ENCODE measurements at places on chromosomes 3 and 15. TPM values are rescaled to one million over a fixed set of nuclear protein-coding genes. Genes with fewer than 3 reads are reported as not detected.
A peak's percentile ranks its signal among the peaks of the same experiment; 100 is the strongest.

Gene WHAMM
- polyA plus RNA-seq: 12.5 TPM

- DNase-seq: no peak
Measured at GRCh38 chr15:58447271-58448010, 15.7 kb downstream of the LIPC start.

DNA sequence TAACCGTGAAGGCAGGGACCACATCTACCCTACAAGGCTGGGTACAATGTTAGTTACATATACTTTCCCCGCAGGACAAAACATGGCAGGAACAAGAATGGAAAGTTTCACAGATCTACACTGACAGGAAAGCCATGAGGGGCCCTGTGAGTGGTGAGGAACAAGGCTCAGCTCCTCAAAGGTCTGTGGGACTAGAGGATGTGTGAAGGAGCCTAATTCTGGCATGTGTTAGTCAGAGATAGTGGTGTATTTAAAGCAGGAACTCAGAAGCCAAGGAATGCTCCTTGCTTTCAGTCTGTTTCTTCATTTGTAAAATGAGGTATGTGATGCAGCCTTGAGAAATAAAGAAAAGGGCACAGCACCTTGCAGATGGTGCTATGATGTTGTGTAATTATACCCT, 25.1 kb downstream of the ETV5 start:
- DNase-seq: no peak

Gene PPP1R14D
- polyA plus RNA-seq: 0.41 TPM

GRCh38 chr15:60346077-60346476, 51.7 kb downstream of the ANXA2 start:
- no peak for DNase-seq

GRCh38 chr3:126034481-126035361, 49.2 kb downstream of the SLC41A3 start:
- DNase-seq: no peak

Gene KBTBD8
- 1.3 TPM for polyA plus RNA-seq

Gene RBPMS2
- 10.5 TPM for polyA plus RNA-seq

DNA sequence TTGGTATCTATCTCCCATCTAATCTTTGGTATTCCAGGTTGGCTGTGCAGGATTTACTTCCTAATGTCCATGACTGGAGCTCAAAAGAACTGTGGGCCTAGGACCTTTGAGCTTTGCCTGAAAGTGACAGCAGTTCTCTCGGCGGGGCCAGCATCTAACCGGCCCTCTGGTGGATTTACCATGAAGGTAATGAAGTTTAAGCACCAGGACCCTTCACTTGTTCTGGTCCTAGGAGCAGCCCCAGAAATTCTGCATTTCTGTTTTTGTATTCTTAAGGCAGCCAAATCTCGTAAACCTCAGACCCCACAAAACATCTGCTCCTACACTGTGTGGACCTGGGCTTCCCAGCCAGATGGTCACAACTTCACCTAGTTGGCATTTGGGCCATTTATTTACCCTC, 13.0 kb downstream of the CALML4 start:
- no peak for DNase-seq

DNA sequence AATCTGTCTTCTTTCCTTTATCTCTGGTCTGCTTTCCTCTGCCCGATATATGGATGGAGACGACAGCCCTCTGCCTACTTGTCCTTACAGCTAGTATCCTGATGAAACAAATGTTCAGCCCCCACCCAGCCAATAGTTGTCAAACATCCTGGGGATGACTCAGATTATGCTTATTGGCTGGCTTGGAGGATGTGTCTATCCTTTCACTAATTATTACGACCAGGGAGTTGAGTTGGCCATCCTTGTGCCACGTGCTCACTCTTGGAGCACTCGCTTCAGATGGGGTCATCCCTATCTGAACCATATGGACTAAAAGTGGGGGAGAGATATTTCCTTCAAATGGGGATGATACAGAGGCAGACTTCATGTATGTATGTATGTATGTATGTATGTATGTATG, 6.4 kb upstream of the MAP3K13 start:
- no peak for DNase-seq

DNA sequence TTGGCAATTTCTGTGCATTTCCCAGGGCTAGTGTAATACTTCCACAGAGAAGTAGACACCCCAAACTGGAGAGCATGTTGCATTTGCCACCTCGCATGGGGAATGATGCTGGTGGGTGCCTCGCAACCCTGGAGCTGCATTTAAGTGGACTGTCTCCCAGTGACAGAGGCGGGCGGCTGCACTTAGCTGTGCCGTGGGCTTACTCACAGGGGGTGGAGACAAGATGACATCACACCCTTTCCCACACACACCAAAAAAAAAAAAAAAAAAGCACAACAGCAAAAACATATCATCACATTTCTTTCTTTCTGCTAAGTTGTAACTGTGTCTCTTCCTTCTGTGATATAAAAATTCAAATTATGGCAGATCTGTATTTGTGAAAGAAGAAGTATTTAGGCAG, at the start of gene ABI3BP:
Gene ABI3BP (minus strand): TSS at position 113 of the 400 bp plus-strand sequence. CDS start 37 bp downstream, at position 76.
- DNase-seq: peak; percentile 79

Gene IL20RB
- 1.0 TPM for polyA plus RNA-seq

DNA sequence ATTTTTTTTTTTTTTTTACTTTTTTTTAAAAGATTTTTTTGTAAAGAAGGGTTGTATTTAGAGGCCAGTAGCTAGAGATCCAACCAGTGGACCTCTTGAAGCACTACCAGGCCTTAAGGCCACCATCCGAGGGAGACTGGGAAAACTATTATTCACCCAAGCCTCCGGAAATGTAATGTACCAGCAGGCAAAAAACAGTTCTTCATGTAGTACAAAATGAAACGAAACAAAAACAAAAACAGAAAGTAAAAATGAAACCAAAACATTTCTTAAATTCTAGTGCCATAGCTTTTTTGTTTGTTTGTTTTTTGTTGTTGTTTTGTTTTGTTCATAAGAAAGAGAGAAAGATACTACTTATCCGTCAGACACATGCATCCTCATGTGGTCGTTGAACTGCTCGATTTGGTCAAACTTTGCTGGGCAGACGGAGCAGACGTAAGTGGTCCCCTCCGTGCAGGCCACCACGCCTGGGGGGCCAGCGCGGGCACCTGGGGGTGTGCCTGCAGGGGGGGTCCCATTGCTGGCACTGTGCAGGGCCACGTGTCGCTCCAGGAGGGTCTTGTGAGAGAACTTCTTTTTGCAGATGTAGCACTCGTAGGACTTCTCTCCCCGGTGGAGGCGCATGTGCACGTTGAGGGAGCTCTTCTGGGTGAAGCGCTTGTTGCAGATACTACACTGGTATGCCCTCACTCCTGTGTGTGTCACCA, 45.0 kb downstream of the TIGIT start:
- DNase-seq: no peak

Gene CLPX
- 71.0 TPM for polyA plus RNA-seq

- no peak for DNase-seq
Measured at GRCh38 chr3:22977650-22978289, 225.4 kb upstream of the UBE2E2 start.

GRCh38 chr3:143769616-143770015, 78.7 kb downstream of the SLC9A9 start:
- DNase-seq: no peak

- DNase-seq: no peak
Measured at GRCh38 chr15:58562135-58562534, 130.3 kb downstream of the LIPC start.

Gene KCNMB3
- polyA plus RNA-seq: 11.5 TPM

DNA sequence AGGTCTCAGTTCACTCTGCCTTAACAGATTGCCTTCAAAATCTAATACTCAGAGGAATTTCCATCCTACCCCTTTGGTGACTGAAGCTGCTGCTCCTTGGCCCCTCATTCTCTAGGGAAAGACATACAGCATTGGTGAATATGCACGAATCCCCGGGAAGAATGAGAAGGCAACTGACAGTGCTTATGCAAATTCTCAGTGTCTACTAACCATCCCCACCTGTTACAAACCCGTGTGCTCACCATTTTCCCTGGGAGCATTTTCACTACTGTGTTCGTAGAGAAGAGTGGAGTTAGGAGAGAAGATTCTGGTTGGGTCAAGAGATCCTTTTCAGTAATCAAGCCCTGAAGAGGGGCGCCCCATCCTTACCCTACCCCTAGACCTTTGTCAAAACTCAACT, 37.7 kb downstream of the SYNM start:
- no peak for DNase-seq

Gene TTLL3
- 68.4 TPM for polyA plus RNA-seq

Gene CNTN3
- polyA plus RNA-seq: 23.8 TPM

GRCh38 chr15:33344530-33344929, 33.8 kb downstream of the RYR3 start:
- no peak for DNase-seq

- no peak for DNase-seq
Measured at GRCh38 chr3:137297770-137298169, 340.0 kb downstream of the IL20RB start.

Gene MUC4
- polyA plus RNA-seq: 1.2 TPM

DNA sequence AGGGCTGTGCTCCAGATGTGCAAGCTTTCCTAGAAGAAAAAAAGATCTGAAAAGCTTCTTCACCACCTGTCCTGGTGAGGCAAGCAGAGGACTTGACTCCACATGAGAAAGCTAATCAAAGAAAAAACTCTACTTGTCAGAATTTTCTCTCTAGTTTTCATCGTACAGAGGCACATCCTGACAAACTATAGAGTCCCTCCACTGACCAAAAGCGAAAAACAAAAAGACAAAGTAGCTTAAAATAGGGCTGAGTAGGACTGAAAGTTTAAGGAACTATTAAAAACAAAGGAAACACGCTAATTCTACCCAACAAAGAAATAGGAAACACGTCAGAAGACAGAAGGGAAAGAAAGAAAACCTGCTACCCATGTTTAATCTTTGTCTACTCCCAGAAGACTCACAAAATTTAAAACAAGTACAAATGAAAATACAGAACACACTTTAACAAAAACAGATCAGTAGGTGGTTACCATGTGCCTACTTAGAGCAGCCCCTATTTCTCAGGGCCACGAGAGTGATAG, 26.5 kb downstream of the NANOGP8 start:
- DNase-seq: no peak

DNA sequence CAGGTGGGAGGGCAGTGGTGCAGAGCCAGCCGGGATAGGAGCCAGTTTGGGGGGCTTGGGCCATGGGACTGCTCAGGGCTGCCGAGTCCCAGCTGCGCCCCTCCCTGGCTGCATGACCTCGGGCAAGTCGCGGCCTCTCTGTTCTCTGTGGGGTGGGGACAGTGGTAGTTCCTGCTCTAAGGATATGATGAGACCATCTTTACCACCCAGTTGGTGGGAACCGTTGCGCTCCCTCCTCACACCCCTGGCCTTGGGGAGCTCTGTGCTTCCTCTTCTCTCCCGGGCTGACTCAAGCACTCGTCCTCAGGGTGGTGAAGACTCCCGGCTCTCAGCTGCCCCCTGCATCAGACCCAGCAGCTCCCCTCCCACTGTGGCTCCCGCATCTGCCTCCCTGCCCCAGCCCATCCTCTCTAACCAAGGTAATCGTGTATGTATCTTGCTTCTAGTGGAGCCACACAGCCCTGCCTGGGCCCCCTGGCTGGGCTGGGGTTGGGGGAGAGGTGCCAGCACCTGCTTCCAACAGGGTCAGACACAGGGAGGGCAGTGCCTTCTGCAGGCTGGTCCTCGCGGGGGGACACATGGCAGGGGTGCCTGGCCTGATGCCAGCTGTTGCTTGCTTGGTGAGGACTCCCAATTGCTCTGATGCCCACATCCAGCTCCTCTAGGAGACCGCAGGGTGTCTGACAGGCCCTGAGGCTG, 15.1 kb upstream of the STAB1 start:
- DNase-seq: no peak
